ENCODE measurements at places on chromosomes 12 and 14.
A peak's percentile ranks its signal among the peaks of the same experiment; 100 is the strongest.

DNA sequence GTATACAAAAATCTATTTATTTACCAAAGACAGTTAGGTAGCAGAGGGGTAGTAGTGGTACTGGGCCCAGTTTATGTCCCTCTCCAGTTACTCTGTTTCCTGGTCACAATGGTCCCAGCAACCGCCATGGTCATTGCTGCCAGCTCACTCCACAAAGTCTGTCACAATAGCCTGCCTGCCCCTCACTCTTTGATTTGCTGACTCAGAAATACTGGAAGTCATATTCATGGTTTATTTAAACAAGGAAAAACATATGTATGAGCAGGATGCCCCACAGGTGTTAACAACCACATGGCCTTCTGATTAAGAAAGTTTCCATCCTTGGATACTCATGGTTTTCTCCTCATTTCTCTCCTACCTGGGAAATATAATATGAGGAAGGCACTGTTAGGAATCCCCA is 49.2 kb downstream of the TSHR start:
- DNase-seq: no peak

- no peak for DNase-seq
Observed at GRCh38 chr12:46368138-46368537, 4.4 kb downstream of the SLC38A2 start.

DNA sequence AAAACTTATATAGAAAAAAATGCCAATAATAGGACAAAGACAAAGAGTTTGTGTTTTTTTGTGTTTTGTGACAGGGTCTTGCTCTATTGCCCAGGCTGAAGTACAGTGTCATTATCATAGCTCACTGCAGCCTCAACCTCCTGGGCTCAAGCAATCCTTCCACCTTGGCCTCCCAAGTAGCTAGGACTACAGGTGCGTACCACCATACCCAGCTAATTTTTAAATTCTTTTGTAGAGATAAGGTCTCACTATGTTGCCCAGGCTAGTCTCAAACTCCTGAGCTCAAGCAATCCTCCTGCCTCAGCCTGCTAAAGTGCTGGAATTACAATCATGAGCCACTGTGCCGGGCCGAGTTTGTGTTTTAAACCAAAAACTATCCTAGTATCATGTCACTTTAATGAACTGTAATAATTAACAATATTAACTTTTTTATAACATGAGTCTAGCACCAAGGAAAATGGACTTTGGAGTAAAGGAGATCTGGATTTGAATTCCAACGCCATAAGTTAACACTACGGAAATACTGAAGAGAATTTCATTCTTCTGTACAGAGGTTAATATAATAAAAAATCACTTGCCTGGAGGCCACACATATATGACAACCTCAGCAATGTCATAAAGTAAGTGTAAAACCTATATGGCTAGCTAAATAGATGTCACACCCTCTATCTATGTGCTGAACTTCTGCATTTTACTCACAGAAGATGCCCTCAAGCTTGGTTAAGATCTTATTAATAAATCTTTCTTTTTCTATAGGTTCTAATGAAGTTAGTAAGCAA is 53.2 kb downstream of the EPS8 start:
- DNase-seq: no peak

- no peak for DNase-seq
Observed at GRCh38 chr12:32151086-32151485, 44.4 kb downstream of the BICD1 start.

DNA sequence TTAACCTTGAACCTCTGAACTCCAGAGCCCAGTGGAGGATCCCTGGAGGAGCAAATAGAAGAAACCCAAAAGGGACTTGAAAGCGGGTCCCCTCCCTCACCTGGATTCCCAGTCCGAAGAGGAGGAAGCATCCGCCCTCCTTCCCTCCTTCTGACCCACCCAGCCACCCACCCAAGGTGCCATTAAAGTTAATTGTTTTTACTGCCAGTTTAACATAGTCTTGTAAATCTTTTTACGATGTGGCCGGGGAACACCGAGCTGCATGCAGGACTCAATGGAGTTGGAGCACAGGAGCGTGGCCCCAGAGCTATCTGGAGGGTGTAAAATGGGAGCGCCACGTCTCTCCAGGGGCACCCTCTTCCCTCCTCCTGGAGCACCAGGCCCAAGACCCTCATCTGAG is 49.9 kb upstream of the TBX3 start:
- DNase-seq: no peak

- no peak for DNase-seq
Observed at GRCh38 chr12:115088328-115088994, 404.5 kb upstream of the TBX3 start.

DNA sequence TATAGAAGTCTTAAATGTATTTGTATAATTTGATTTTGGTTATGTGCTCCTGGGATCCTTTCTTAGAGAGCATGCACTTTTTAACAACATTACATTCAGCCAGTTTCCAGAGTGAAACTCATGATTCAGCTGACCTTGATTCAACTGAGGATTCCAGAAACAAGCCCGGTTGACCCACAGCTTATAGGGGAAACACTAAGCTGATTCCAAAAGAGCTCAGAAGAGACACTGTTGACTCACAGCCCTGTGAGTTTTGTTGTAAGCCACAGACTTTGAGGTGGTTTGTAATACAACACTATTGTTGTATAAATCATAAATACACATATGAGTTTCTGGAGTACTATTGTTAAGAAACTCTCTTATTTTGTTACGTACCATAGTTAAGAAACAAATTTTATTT is 133.8 kb upstream of the MGAT4C start:
- no peak for DNase-seq

GRCh38 chr14:60926002-60926401 is 54.9 kb downstream of the TRMT5 start:
- DNase-seq: no peak

- no peak for DNase-seq
Observed at GRCh38 chr12:9980126-9980525, 8.9 kb downstream of the CLEC12A start.

DNA sequence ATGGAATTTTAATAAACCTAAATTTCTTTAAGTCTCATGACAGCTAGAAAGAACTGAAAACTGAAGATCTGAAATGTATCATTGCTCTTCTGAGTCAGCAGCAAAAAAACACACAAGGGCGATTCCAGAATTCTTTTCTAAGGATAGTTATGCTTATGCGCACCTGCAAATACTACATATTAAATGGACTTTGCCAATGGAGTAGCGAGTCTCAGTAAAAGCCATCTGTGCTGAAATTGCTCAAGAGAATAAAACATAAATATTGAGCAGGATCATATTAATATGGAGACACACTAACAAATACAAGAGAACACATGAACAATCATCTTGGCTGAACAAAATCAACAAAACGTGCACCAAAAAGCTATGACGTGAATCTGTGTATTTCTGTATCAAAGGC is 73.7 kb downstream of the CPNE8 start:
- no peak for DNase-seq

- no peak for DNase-seq
Observed at GRCh38 chr14:97411938-97412612, 614.9 kb downstream of the VRK1 start.

- DNase-seq: no peak
Observed at GRCh38 chr14:38205949-38206665, 1.6 kb upstream of the SSTR1 start.

- DNase-seq: no peak
Observed at GRCh38 chr14:75070383-75070782, 942 bp downstream of the ZC2HC1C start.

DNA sequence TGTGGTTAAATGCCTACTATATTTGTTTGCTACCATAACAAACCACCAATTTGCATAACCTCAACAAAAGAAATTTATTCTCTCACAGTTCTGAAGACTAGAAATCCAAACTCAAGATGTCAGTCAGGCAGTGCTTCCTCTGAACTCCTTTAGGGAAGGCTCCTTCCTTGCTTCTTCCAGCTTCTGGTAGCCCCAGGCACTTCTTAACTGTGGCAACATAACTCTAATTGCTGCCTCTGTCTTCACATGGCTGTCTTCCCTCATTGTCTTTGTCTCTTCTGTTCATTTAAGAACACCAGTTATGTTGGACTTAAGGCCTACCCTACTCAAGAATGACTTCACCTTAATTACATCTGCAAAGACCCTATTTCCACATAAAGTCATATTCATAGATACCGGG is 206.9 kb downstream of the SYT1 start:
- no peak for DNase-seq

DNA sequence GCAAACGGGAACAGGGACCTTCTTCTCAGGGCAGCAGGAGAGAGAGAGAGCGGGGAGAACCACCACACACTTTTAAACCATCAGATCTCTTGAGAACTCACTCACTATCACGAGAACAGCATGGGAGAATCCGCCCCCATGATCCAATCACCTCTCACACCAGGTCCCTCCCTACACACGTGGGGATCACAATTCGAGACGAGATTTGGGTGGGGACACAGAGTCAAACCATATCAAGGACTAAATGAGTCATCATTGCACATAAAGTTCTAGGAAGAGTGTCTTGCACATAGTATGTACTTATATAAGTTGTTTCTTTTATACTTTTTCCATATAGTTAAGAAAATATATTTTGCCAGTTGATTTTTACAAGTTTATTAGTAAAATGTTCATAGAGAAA is 17.6 kb upstream of the NTN4 start:
- no peak for DNase-seq

DNA sequence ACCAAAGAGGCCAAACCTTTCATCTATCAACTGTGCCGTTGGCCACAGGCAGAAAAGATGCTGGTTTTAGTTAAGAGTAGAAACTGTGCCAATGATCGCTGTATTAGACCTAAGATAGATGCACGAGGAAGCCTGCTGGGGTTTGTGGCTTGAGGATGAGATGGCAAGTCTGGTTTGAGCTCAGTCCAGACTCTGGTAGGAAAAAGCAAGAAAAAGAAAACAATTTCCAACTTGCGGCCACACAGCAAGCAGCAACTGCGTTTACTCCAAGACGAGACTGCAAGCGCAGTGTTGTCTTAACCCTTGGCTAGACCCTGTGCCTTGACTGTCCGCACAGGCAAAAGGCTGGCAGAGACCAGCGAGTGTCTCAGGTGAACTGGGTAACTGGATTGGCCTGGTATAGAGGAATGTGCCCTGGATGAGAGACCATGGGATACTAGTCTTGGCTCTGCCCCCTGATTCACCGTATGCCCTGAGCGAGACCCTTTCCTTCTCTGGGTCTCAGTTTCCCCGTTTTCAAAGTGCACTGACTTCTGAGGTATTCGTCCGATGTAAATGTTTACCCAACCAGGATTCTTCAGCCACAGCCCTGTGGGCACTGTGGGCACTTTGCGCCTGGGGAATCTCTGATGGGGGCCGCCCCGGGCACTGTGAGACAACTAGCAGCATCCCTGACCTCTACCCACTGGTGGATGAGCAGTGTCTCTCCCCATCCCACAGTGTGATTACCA is 113.4 kb downstream of the DICER1 start:
- DNase-seq: no peak

- no peak for DNase-seq
Observed at GRCh38 chr12:120925740-120926563, 21.8 kb upstream of the SPPL3 start.

DNA sequence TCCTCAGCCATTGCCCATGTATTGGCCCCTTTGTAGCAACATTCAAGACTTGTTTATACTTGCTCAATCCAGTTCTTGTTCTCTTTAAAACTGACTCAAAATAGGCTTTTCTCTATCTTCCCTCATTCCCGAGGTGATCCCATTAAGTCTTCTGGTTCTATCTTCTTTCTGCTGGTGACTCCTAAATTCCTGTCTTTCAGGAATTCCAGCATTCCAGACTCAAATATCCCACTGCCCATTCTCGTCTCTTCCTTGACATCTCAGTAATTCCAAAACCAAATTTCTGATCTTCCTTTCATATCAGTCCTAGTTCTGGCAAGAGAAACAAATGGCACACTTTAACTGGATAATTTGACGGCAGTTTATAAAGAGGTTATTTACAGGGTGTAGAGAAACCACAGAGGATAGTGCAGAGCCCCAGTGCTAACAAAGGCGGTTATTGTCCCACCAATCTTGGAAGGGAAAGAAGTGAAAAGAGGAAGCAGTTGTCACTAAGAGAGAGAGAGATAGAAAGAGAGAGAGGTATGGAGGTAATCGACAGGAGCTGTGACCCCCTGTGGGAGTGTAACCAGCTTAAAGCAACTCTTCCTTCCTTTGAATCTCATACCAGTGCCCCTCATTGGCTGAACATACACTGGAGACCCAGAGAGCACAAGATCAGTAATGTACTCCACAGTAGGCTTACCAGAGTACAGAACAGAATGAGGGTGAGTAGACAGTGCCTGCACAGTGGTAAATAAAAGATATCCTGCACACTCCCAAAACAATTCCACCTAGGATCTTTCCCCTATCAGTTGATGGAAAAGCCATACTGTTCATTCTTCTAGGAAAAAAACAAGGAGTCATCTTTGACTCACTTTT is 177.6 kb upstream of the LMNTD1 start:
- peak; percentile 80 for DNase-seq

- no peak for DNase-seq
Observed at GRCh38 chr14:87055007-87055406, 938.0 kb downstream of the GALC start.

GRCh38 chr14:65776193-65776852 is 363.8 kb downstream of the FUT8 start:
- no peak for DNase-seq

- DNase-seq: no peak
Observed at GRCh38 chr12:64072916-64073575, 149.1 kb downstream of the KICS2 start.

DNA sequence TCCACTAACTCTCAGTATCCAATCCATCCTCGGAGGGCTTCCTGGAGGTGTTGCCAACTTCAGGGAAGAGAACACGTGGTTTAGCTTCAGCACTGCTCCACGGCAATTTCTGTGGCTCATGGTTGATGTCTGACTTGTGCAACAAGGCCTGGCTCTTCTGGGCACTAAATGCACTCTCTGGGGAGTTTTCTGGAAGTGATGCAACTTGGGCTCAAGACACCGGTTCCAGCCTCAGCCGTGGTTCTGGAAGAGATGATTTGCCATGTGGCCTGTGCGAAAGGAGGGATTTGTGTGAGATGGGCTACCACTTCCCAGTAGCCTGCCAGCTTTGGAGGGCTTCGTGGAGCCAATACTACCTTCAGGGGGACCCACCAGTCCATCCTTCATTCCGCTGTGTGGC is 118.6 kb upstream of the RTL1 start:
- no peak for DNase-seq

DNA sequence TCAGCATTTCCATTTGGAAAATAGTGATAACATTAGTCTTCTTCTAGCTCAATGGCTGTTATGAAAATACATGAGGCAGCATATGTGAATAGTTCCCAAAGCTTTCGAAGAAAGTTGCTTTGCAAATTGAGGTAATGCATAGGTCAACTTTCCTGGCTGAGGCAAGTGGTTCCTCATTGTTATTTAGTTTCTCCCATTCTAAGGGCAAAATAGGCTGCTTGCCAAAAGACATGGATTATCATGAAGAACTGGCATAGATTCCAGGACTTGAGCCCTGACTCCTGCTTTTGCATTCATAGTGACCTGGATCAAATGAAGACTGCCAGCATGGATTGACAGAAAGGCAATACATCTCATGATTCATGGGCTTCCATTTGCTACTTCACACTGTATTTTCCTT is 35.7 kb downstream of the LRFN5 start:
- DNase-seq: no peak

DNA sequence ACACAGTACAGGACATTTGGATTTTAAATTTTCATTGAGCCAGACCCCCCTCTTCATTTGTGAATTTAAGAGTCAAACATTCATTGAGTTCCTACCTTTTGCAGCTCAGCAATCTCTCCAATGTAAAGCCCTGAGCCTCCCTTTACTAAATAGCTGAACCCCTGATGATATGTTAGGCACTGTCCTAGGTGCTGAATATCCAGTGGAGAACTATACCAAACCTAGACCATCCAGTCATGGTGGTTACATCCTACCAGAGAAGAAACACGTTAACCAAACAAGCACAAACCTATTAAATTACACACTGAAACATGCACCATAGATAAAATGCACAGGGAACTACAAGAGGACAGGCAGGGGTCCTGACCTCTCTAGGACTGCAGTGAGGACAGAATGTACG is 1585.3 kb upstream of the TMEM132C start:
- no peak for DNase-seq

Data from Kasumi-1 (cell line).